A673 (cell line): ENCODE measurements at places on chromosomes 6 and 20.

- DNase-seq = peak; percentile 54
These were observed 197.7 kb downstream of the BCAS1 start for GRCh38 chr20:53872561-53873229.

DNA sequence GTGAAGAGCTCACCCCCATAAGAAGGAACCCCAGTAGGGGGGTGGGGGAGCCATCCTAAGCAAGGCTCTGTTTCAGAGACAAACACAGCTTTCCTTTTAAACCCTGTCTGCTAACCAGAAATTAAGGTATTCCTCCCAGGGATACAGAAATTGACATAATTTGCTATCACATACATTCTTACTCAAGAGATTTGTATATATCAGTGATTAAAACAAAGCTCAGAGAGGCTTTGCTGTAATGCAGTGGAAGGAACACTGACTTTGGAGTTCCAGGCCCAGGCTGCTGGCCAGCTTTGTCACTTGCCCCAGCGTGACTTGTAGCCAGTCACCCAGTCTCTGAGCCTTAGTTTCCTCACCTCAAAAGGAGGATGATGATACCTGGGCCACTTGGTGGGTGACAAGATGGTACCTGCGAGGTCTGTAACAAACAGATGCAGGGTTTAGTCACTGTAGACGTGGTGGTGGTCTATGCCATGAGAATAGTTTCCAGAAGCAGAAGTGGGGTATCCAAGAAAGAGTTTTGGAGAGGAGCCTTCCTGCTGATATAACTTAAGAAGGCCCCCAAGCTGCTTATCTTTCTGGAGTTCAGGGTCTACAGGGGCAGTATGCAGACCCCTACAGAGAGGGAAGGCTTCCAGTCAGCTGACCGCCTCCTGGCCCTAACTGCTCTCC is 3.2 kb upstream of the FOXF2 start:
- DNase-seq = no peak

DNA sequence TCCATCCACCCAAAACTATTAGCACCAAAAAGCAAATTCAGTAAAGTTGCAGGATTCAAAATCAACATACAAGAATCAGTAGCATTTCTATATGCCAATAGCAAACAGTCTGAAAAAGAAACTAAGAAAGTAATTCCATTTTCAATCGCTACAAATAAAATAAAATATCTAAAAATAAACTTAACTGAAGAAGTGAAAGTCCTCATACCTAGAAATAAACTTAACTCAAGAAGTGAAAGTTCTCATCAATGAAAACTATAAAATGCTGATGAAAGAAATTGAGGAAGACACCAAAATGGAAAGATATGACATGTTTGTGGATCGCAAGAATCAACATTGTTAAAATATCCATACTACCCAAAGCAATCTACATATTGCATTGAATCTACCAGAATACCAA is 103.0 kb upstream of the ARID1B start:
- no peak for DNase-seq

GRCh38 chr6:30885999-30886896 is 1.9 kb downstream of the DDR1 start:
- DNase-seq = peak; percentile 93

DNA sequence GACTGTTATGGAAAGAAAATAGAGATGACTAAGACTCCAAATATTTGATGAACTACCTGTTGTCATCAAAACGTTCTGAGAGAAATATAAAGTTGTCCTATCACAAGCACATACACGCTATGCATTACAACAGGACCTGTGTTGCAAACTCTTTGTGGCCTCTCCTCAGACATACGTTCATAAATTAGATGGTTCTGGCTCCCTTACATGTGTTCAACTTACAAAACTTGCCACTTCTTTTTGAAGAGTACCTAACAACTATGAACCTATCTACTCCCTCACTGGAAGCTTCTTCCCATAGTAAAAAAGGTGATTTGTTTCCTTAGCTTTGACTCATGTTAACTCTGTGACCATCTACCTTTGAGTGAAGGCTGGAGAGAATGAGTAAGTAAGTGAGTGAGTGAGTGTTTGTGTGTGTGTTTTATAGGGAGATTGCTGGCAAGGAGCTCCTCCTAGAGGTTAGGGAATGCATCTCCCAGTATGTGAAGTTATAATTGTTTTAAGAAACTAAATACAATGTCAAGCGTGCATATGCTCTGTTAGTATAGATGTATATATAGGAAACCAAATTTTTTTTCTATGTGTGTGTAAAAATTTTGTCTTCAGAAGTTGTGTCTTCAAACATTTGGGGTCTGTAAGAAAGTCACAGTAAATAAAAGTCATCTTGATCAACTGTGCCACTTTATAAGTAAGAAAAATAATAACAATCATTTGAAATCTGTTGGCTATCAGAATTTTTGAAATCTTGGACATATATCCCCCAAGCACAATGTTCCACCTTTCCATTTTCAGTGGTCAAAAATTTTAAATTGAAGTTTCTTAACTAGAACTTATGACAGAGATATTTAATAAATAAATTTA is 1211.1 kb upstream of the GJE1 start:
- peak; percentile 84 for DNase-seq

DNA sequence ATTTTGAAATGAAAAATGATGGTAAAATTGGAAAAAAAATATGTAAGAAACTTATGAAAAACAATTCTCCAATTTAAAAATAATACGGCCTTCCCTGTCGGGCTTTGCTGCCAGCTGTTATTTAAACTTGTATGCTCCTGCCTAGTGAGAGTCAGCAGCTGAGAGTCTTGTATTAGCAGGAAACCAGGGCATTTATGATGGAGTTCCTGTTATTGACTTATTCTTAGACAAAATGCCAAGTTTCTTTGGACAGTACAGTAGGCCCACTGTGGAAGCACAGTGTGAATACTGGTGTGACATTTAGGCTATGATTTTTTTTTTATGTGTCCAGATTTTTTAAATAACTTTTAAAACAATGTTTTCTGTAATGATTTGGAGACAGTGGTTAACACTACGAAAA is 42.1 kb downstream of the GMDS start:
- DNase-seq = no peak

DNA sequence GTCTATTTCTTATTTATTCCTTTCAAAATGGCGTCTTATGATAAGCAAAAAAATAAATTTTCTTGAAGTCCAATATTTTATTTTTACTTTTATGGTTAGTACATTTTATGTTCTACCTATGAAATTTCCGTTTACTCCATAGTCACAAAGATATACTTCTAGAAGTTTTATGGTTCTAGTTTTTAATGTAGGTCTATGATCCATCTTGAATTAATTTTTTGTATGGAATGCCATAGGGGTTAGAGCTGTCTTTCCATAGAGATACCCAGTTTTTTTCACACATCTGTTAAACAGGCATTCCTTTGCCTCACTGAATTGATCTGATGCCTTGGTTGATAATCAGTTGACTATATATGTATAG is 24.9 kb upstream of the ASIP start:
- DNase-seq = no peak

- peak; percentile 37 for DNase-seq
These were observed 28.5 kb downstream of the TASP1 start for GRCh38 chr20:13610184-13610583.

DNA sequence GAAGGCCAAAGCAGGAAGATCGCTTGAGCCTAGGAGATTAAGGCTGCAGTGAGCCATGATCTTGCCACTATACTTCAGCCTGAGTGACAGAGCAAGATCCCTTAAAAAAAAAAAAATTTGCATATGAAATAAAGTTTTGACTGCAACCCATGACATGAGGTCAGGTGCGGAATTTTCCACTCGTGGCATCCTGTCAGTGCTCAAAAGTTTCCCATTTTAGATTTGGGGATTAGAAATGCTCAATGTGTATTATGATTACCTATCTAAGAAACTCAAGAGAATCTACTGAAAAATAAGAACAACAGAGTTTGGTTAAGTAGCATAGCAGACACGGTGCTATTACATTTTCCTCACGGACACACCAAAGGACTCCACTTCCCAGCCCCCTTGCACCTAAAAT is 11.7 kb downstream of the SLC23A2 start:
- no peak for DNase-seq

- no peak for DNase-seq
These were observed 16.9 kb upstream of the PBOV1 start for GRCh38 chr6:138235205-138235604.

- no peak for DNase-seq
These were observed 3.1 kb upstream of the EMILIN3 start for GRCh38 chr20:41369673-41370072.

GRCh38 chr20:31705598-31706597 is 16.8 kb downstream of the BCL2L1 start:
- DNase-seq = no peak

- peak; percentile 37 for DNase-seq
These were observed 554 bp upstream of the ZSCAN31 start for GRCh38 chr6:28336284-28337120.

DNA sequence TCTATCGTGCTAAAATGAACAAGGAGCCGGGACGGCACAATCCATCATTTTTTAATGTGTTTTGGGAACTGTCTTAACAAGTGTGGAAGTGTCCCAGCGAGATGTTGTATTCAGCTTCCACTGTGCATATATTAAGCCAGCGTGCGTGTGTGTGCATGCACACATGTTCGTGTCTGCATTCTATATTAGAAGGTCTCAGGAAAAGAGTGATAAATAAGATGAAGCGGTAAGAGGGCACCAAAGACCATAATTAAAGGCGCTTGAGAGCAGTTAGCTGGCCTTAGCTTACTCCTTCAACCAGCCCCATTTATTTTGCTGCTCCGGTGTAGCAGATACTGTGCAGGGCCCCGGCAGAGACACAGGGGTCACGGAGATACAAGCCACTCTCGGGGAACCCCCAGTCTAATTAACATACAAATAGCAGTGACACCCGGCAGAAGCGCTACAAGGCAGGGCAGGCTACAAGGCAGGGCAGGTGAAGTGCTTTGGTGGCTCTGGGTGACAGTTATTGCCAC is 206.5 kb upstream of the RREB1 start:
- no peak for DNase-seq

GRCh38 chr6:22809370-22809769 is 240.0 kb downstream of the HDGFL1 start:
- no peak for DNase-seq

DNA sequence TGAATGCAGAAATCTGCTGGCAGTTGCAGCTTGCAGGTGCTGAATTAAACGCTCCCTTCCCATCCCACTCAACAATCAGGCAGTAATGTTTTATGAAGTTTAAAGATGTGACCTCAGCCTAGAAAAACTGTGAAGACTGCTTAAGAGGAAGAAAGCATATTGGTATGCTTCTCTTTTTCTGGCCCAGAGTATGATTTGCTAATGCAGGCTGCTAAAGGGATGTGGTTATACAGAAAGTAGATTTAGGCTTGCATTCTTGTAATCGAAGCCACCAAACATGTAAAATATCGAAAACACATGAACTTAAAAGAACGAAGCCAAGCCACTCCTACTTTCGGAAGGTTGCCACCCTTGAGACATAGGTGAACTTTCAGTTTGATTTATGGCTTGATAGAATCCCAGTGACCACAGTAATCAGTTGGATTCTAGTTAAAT is 40.7 kb downstream of the MAP3K5 start:
- no peak for DNase-seq

DNA sequence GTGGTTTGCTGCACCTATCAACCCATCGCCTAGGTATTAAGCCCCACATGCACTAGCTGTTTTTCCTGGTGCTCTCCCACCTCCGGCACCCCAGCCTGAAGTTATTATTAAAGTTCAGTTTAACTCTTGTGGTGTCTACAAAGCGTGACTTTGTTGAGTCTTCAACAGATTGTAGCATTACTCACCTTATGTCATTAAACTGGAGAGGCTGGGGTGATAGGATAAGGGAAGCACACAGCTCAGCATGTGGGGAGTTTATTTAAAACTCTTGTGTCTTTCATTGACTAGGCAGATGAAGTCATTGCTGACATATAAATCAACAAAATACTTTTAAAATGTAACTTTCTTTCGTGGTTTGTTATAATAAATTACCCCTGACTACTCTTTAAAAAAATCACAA is 84.7 kb upstream of the GCM1 start:
- no peak for DNase-seq

- peak; percentile 97 for DNase-seq
These were observed 851.0 kb upstream of the EPHA7 start for GRCh38 chr6:94270091-94270948.

GRCh38 chr6:98824162-98824901 is 10.0 kb upstream of the POU3F2 start:
- DNase-seq = peak; percentile 74

DNA sequence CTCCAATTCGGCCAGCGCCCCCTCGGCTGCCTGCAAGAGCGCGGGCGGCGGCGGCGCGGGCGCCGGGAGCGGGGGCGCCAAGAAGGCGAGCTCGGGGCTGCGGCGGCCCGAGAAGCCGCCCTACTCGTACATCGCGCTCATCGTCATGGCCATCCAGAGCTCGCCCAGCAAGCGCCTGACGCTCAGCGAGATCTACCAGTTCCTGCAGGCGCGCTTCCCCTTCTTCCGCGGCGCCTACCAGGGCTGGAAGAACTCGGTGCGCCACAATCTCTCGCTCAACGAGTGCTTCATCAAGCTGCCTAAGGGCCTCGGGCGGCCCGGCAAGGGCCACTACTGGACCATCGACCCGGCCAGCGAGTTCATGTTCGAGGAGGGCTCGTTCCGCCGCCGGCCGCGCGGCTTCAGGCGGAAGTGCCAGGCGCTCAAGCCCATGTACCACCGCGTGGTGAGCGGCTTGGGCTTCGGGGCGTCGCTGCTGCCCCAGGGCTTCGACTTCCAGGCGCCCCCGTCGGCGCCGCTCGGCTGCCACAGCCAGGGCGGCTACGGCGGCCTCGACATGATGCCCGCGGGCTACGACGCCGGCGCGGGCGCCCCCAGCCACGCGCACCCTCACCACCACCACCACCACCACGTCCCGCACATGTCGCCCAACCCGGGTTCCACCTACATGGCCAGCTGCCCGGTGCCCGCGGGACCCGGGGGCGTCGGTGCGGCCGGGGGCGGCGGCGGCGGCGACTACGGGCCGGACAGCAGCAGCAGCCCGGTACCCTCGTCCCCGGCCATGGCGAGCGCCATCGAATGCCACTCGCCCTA is 963 bp downstream of the FOXF2 start:
- DNase-seq = peak; percentile 49

DNA sequence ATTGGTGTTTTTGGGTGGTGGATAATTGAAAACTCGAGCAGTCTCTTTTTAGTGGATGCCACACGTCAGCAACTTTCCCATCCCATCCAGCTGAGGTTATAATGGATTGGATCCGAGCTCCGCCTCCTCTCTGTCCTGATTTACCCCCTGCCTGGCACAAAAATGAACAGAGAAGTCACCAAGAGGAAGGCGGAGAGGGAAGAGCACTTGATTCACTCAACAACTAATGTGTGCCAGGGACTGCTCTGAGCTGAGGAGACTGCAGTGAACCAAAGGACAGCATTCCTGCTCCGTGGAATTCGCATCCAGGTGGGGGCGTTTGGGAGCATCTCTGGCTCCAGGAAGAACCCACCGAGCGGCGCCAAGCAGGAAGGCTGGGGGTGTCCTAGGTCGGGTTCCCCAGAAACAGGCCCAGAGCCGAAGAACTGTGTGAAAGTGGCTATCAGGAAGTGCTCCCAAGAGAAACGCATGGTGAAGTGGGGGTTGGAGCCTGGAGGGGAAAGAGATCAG is 95.8 kb upstream of the NAA20 start:
- DNase-seq = peak; percentile 43

DNA sequence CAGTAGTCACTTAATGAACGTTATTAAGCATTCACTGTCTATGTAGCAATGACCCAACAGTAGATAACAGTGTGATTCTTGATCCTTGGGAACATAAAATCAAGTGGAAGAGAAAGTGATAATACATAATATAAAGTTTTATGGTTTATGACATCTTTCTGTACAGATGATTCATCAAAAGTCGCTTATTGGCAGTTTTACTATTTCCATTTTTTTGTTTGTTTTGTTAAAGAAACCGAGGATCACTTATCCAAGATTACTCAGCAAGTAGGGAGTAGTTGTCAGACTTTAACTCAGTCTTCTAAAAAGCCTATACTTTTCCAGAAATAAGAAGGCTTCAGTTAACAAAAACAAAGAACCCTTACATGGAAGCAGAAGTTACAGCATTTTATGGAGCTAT is 260.8 kb downstream of the ZFAND3 start:
- DNase-seq = no peak
